ENCODE measurements at places on chromosomes 3 and 15. TPM values are rescaled to one million over a fixed set of nuclear protein-coding genes. Genes with fewer than 3 reads are reported as not detected.

GRCh38 chr15:68411343-68411675 is 20.7 kb downstream of the ITGA11 start:
- no peak for DNase-seq
- H3K4me1 ChIP-seq, result no peaks in the 10 kb centered on the region
- no peak overlapping the region for H3K27ac ChIP-seq
- no peaks in the 10 kb centered on the region for H3K36me3 ChIP-seq
- no peaks in the 10 kb centered on the region for H3K27me3 ChIP-seq
- no peak overlapping the region for H3K4me3 ChIP-seq

C15orf62 gene
- total RNA-seq, result 0.63 TPM

GRCh38 chr3:141839389-141839788 is 37.1 kb upstream of the ATP1B3 start:
- no peak for DNase-seq
- no peaks in the 10 kb centered on the region for H3K27me3 ChIP-seq
- H3K4me3 ChIP-seq, result no peak overlapping the region
- H3K36me3 ChIP-seq, result no peaks in the 10 kb centered on the region

- H3K4me3 ChIP-seq, result no peak overlapping the region
- H3K27me3 ChIP-seq, result peaks cover 3% of the 10 kb centered on the region
- H3K36me3 ChIP-seq, result no peaks in the 10 kb centered on the region
- no peak for DNase-seq
- H3K27ac ChIP-seq, result no peak overlapping the region
Observed at GRCh38 chr15:91622711-91623342, 230.7 kb upstream of the SLCO3A1 start.

DNA sequence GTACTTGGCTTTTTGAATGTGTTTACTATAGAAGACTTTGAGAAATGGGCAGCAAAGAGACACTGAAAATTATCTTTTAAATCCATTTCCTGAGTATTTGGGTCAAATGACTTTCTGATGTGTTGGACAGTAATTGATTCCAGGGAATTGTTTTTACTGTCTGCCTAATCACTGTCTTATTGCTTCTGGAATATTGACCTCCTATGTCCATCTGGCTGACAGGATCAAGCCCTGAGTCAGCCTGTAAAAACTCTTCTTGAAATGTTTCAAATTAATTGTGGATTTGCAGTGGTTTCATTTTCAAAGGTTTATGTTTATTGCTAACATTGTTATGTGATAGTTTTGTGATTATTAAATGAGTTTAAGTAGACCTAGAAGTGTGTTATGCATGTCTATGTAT is 50.6 kb upstream of the MLF1 start:
- no peak for DNase-seq
- H3K27ac ChIP-seq, result no peak overlapping the region
- H3K4me1 ChIP-seq, result no peaks in the 10 kb centered on the region
- H3K36me3 ChIP-seq, result peaks cover 6% of the 10 kb centered on the region

Data from activated CD8-positive, alpha-beta T cell treated with anti-CD3 and anti-CD28 coated beads for 36 hours (primary cell).